IPS DF 19.7 (cell line): ENCODE measurements at places on chromosomes 3 and 15.

- DNase-seq, result no peak
Measured at GRCh38 chr3:175737646-175738572, 878.8 kb downstream of the NAALADL2 start.

GRCh38 chr3:9590282-9590791 lies 36.7 kb upstream of the LHFPL4 start:
- no peak for DNase-seq

GRCh38 chr3:133269393-133269792 lies 130.5 kb upstream of the BFSP2 start:
- DNase-seq, result no peak

DNA sequence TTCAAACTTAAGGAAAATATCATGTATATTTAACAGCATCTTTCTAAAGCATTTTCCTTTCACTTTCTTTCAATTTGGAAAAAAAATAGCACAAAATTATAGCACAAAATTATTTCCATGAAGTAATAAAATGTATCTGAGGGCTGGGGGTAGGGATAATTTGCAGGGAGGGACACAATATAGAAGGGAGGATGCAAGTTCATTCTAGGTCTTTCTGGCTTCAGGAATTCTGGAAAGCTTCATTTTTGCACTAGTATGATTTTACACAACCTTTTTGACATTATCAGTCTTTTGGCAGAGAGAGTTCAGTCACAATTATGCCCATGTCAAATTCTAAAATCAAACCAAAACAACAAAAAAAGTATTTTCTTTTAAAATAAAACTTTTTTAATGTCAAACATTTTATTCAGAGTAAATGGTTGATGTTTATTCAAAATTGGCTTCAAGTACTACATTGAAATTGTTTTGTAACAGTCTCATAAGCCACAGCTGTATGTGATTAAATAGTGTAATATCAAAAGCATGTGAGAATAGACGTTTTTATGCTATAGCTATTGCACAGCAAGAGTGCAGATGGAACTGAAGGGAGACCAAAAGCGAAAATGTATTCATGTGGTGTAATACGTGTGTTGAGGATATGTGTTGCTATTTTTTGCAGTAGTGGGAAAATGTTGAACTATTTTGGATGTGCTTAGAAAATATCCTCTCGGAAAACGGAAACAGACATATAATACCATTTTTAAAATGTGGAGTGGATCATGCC lies 5.8 kb downstream of the RBMS3 start:
- DNase-seq, result no peak

GRCh38 chr3:71461114-71461513 lies 122.4 kb downstream of the FOXP1 start:
- no peak for DNase-seq

- DNase-seq, result no peak
Measured at GRCh38 chr3:72181251-72181650, 396.3 kb upstream of the PROK2 start.

- DNase-seq, result no peak
Measured at GRCh38 chr3:142588703-142589102, 7.5 kb upstream of the PLS1 start.

DNA sequence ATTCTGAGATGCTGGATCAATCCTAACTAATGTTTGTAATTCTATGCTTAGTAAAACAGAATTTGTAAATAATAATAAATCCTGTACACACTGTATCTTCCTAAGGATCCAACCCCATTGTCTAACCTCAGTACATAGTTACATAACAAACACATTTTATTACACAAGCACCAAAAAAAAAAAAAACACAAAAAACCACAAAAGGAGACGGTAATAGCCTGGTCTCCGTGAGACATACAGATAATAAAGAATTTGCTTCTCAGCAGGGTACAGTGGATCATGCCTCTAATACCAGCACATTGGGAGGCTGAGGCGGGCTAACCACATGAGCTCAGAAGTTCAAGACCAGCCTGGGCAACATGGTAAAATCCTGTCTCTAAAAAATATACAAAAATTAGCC lies 558.7 kb downstream of the MAGI1 start:
- DNase-seq, result no peak
